ENCODE measurements at places on chromosomes 5 and 9.

- DNase-seq: no peak
Measured at GRCh38 chr9:108612513-108612912, 243.3 kb downstream of the ACTL7B start.

- no peak for DNase-seq
Measured at GRCh38 chr5:1059884-1060263, 51.3 kb downstream of the NKD2 start.

DNA sequence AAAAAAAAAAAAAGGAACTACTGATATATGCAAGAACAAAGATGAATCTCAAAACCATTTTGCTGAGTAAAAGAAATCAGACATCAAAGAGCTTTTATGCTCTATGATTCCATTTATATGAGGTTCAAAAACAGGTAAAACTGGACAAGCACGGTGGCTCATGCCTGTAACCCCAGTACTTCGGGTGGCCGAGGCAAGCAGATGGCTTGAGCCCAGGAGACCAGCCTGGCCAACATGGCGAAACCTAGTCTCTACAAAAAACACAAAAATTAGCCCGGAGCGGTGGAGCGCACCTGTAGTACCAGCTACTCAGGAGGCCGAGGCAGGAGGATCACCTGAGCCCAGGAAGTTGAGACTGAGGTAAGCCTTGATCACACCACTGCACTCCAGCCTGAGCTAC is 7.8 kb downstream of the PTBP3 start:
- DNase-seq: no peak

DNA sequence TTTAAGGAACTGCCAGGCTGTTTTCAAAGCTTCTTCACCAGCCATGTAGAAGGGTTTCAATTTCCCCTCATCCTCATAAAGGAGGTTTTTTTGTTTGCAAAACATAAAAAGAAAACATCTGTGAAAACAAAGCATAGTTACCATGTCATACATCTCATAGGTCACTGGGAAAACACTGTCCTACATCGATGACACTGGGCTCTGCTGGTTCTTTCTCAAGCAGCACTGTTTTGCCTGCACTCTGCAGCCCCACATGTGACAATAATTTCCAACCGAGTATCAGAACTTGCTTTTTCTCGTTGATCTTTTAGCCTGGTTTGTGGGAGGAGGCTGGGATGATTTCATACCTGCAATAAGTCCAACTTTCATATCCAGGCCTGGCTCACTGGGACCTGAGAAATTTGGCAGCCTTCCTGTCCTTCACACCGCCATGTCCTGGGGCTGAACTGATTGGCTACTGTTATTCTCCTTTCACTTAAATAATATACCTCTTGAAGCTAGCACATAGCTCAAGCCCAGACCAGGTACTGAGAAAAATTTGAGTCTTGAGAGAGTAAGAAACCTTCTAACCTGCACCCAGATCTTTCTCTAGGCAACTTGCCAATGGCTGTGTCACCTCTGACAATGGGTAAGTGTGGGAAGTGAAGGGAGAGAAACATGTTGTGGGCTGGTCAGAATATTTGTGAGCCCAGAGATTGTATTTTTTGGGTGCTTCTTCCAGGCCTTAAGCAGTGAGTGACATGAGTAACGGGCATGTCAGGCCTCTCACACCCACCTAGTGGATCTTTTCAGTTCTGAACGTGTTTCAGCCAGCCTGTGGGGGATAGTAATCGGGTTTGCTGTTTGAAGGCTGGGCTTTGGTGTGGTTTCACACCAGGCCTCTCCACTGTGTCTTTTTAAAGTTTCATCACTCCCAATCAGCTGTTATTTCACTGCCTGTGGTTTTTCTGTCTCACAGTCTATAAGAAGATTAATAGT is 502.8 kb downstream of the NTRK2 start:
- no peak for DNase-seq

GRCh38 chr5:111932628-111933027 is 175.6 kb upstream of the NREP start:
- no peak for DNase-seq

GRCh38 chr5:122311961-122312590 is at the start of gene SNCAIP:
TSS of gene SNCAIP (plus strand) at chr5:122312237. CDS start at chr5:122391135, 78,898 bp downstream.
- peak; percentile 81 for DNase-seq

DNA sequence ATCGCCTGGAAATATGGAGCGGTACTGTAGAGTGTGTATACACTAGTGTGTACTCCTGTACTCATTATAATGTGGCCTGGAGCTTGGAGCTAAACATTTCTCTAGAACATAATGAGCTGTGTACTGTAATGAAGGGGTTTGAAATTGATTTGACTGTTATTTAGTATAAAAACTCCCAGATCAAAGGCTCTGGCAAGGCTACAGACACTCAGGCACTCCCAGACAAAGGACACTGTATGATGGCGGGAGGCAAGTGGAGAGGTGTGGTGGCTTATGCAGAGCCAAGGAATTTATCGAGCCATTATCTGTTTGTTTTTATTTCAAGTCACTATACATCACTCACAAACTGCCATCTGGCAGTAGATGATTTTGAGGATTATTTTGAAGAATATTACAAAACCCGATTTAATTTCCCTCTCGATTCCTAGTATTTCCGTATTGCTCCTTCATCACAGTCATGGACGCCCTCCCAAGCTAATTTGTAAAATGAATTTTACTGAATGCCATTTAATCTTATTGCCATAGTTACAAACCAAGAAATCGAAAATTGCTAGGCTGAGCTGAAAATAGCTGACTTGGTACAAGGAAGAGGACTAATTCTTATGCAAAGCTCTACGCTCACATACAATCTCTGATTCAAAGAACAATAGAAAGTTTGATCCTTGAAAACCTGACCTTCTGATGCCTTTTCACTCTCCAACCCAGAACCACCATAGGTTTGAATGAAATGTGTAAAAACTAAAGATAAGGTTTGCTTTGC is 240.2 kb upstream of the SEMA6A start:
- no peak for DNase-seq

DNA sequence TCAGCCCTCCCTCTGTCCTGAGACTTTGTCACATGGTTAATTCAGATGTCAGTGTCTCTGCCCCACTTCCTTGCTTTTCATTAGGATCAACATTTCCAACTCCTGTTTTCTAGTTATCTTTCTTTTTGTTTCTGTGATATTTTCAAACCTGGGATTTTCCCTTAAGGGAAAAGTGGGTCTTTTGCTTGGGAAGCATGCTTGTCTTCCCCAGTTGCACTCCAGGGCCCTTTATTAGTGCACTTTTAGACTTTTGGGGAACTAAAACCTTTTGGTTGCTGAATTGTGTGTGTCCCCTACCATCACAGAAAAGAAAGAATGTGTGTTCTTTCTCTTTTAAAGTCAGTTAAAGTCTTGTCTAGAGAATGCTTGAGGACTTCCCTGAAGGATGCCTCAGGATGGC is 18.4 kb upstream of the GDNF start:
- no peak for DNase-seq

DNA sequence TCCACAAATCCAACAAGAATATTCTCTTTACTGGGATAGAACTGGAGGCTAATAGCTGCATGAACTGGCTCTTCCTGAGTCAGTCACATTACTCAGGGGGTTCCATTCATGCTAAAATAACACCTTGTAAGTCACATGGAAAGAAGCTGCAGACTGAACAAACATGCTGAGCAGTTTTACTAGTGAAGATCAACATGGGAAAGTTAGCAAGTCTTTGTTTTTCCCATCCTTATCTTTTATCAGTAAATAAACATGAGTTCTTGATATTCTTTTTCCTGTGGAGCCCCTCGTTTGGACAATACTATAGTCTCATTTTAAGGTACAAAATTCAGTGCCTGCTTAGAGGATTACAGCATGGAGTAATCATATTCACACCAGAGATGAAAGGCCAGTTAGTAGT is 43.7 kb upstream of the TEK start:
- DNase-seq: no peak

- no peak for DNase-seq
Measured at GRCh38 chr5:111367115-111367514, 142.9 kb downstream of the CAMK4 start.

DNA sequence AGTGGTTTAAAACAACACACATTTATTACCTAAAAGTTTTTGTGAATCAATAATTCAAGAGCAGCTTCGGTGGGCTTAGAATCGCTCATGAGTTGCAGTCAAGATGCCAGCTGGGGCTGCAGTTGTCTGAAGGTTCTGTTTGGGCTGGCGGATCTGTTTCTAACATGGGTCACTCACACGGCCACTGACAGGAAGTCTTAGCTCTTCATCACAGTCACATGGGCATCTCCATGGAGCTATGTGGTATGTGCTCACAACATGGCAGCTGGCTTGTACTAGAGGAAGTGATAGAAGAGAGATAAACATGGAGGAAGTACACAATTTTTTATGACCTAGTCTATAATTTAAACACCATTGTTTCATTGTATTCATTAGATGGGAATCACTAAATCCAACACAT is 11.2 kb downstream of the KLHL9 start:
- DNase-seq: no peak

- DNase-seq: no peak
Measured at GRCh38 chr5:4758550-4758949, 381.6 kb upstream of the ADAMTS16 start.

- DNase-seq: no peak
Measured at GRCh38 chr5:151237685-151238084, 13.8 kb upstream of the CCDC69 start.

GRCh38 chr9:114889802-114890224 is 40.6 kb downstream of the TNFSF8 start:
- DNase-seq: no peak

DNA sequence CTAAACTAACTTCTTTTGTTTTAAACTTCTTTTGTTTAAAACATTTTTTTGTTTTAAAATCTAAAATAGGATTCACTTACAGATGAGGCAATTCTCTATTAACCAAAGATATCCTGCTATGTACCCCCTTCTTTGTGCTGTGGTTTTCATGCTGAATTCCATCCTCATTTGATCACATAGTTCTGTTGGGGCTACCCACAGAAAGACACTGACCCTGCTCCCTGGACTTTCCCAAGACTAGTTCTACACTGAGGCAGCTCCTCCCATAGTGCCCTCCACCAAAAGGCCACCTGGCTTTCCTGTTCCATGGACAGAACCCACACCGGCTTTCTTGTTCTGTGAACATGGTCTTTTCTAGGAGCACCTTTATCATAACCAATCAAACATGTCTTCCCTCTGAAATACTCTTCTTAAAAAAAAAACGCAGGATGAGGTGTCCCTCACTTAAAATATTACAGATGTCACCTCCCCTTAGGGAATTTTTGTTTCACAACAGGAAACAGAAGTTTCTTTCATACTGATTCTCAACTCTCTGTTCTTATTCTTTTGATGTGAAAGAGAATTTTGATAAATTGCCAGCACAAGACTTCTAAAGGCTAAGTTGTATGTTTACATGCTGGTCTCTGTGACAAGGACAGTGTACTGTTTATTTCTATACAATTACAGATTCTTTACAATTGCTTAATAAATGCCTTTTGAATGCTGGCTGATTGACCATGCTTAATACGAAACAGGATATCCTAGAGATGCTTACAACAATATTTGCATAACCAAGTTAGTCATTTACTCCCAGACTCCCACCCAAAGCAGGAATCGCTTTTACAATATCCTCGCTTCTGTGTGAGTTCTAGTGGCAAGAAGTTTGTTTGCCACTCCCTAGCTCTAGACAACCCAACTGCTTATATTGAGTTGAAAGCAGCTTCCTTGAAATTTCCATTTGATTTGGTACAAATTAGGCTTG is 300.4 kb downstream of the DTWD2 start:
- no peak for DNase-seq

- no peak for DNase-seq
Measured at GRCh38 chr5:74130155-74130897, 504.3 kb downstream of the ARHGEF28 start.

GRCh38 chr5:103793595-103794182 is 231.1 kb upstream of the NUDT12 start:
- DNase-seq: no peak

DNA sequence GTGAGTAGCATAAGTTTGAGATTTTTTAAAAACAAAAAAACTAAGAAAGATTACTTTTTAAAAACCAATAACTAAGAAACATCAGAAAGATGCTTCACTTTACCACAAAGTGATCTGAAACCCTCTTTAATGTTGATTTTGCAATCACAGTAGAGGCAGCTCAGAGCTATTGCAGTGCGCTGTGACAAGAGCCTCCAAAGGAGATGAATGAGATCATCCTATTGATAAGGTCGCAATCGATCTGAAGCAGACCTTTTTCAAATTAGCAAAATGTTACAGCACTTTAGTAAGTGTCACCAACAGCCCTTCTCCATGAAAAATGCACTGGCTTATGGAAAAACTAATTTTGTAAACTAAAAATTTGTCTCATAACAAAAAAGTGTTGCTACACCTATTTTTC is 284.6 kb upstream of the EFNA5 start:
- DNase-seq: no peak

GRCh38 chr5:179393078-179393477 is 47.8 kb upstream of the ADAMTS2 start:
- no peak for DNase-seq

- DNase-seq: no peak
Measured at GRCh38 chr5:169778622-169779596, 141.8 kb downstream of the DOCK2 start.

- no peak for DNase-seq
Measured at GRCh38 chr5:141941779-141942178, 16.2 kb downstream of the PCDH12 start.

All from left forelimb (tissue), 1 donor.